ENCODE measurements at places on chromosomes 2 and 18.

GRCh38 chr2:69559442-69560146 lies 83.9 kb downstream of the AAK1 start:
- DNase-seq: peak; percentile 54

- no peak for DNase-seq
Observed at GRCh38 chr2:168992026-168992425, 39.1 kb downstream of the ABCB11 start.

- no peak for DNase-seq
Observed at GRCh38 chr2:30641765-30642345, 165.4 kb downstream of the CAPN13 start.

- no peak for DNase-seq
Observed at GRCh38 chr2:25929789-25930473, 51.6 kb upstream of the ASXL2 start.

- DNase-seq: no peak
Observed at GRCh38 chr2:101960819-101961337, 30.9 kb upstream of the IL1R2 start.

GRCh38 chr2:55038428-55038827 lies 11.8 kb downstream of the RTN4 start:
- DNase-seq: no peak

- no peak for DNase-seq
Observed at GRCh38 chr2:186558512-186559276, 31.2 kb upstream of the ITGAV start.

- DNase-seq: no peak
Observed at GRCh38 chr2:39725401-39725800, 53.7 kb downstream of the THUMPD2 start.

GRCh38 chr2:141704541-141704940 lies 426.3 kb downstream of the LRP1B start:
- DNase-seq: no peak

DNA sequence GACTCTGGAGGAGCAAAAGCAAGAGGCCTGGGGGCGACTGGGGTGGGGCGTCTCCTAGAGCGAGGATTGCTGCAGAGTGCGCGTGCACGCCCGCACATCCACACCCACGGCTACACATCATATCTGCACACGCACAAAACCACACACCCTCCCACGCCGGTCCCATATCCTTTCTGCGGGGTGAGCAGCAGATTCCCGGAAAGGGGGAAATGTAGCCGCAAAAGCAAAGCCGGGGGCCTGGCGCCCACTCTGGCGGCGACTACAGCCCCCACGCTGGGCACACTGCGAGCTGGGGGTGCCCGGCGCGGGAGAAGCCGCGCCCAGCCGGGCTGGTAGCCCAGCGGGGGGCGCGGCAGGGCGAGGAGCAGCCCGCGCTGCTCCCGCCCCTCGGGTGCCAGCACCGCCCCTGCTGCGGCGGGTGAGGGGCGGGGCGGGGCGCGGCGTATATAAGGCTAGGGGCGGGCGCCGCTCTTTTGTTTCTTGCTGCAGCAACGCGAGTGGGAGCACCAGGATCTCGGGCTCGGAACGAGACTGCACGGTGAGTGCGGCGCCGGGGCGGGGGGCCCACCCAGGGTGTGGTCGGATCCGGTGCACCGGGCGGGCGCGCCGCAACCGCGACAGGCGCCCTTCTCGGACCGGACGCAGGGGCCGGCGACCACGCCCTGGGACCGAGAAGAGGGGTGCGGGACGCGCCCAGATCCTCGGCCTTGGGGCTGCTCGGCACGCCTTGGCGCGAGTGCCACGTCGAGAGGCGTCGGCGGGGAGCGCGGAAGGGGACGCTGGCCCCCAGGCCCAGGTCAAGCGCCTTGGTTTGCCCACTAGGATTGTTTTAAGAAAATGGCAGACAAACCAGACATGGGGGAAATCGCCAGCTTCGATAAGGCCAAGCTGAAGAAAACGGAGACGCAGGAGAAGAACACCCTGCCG lies at the start of gene TMSB10:
TSS of gene TMSB10 (plus strand) at position 476 of the 927 bp plus-strand sequence.
- DNase-seq: peak; percentile 76

DNA sequence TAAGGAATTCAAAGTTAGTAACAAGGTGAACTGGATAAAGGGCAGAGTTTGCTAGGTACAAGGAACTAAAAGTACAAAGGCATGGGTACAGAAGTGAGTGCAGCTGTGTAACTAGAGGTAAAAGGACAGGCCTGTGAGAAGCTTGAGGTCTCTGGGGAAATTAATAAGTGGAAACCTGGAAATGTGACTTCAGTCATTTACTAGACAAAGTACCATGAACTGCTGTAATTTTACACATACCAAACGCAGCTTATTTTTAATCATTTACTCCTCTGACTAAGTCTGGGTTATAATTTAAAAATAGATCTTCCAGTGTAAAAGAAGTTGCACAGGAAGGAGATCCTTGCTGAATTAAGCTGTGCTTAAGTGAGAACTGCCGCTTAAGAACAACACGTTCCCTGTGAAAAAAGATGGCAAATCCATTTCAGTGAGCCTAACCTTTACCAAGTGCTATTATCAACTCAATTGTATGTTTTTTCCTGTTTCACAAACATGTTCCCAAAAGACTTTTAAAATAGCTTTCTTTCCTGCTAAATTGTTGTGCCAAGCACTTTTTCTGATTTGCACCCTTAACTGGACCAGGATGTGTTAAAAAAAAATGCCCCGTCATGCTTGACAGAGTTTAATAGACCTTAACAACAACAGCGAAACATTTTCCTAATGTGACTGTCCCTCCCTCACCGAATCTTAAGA lies 44.3 kb downstream of the CALCRL start:
- DNase-seq: no peak

DNA sequence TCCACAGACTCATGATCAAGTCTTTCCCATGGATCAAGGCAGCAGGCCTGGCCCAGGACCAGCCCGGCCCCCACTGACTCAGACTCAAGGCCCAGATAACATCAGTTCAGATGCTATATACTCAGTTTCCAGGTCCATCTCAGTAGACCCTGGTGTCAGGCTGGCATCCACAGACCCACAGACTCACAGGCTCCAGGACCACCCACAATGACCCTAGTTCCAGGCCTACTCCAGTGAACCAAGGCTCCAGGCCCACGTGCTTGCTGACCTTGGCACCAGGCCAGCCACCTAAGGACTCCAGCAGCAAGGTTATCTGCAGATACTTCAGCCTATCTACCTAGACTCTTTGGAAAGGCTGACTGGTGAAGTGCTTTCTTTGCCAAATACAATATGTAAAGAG lies 51.0 kb downstream of the KCNH7 start:
- DNase-seq: no peak

DNA sequence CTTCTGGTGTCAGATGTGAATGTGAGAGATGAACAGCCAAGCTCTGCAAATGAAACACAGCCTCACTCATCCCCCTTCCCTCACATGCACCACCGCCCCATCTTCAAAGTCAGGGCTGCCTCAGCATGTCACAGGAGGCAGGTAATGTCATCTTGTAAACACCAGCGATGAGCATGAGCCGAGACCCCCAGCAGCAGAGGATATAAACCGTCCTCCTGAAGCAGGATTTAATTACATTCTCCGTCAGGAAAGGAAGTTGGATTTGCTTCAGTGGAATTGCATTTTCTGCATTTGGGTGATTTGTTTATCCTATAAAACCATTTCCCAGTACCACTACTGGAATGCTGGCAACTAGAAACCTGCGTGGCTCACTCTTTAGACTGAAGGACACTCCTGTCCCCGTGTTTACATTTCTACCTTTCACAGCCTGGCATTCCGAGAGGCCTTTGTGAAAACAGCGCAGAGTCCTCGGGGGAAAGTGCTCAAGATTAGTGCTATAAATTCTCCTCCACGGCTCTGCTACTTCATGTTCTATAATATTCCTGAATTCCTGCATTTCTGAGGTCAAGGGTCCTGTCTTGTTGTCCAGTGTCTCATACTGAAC lies 619.2 kb downstream of the IRS1 start:
- no peak for DNase-seq

GRCh38 chr2:185006481-185006880 lies 408.2 kb downstream of the ZNF804A start:
- no peak for DNase-seq

GRCh38 chr18:62089174-62089573 lies 97.7 kb downstream of the PIGN start:
- DNase-seq: no peak

DNA sequence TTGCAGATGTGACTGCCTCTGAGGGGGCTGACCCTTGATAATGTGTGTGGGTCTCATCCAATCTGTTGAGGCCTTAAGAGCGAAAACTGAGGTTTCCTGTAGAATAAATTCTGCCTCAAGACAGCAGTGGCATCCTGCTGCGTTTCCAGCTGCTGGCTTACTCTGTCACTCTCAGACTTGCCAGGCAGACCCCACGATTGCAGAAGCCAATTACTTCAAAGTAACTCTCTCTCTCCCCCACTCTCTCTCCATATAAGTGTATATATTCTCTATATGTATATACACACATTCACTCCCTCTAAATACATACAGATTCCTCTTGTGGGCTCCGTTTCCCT lies 152.5 kb upstream of the ALKAL2 start:
- DNase-seq: no peak

DNA sequence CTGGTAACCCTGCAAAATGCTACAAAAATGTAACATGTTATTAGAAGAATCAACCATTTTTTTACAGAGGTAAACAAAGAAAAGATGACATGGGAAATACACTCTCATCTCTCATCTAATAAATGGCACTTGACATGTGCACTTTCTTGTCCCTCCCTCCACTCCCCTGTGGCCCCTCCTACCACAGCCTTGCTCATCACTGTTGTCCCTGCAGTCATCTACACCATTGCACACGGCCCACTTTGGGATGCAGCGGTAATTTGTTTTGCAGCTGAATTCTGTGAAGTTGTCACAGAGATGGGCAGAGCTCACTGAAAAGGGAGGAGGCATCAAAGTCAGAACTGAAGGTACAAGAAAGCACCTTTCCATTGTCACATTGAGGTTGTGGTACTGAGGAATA lies 103.6 kb downstream of the DHRS9 start:
- no peak for DNase-seq

GRCh38 chr18:53843113-53843760 lies 381.2 kb downstream of the MBD2 start:
- DNase-seq: no peak

DNA sequence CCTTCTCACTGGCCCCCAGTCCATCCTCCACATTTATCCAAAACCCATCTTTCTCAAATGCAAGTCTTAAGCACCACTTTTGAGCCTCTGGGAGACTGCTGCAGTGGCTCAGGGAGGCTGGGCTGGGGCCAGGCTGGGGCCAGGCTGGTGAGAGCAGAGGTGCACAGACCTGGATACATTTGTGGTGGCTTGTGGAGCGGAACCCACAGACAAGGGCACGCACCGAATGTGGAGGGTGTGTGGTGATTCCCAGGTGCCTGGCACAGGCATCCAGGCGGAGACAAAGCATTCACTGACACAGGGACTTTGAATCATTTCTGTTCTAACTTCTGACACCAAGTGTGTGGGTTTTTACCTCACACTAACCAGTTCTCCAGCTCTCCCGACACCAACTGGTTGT lies 42.2 kb upstream of the MGAT4A start:
- no peak for DNase-seq

DNA sequence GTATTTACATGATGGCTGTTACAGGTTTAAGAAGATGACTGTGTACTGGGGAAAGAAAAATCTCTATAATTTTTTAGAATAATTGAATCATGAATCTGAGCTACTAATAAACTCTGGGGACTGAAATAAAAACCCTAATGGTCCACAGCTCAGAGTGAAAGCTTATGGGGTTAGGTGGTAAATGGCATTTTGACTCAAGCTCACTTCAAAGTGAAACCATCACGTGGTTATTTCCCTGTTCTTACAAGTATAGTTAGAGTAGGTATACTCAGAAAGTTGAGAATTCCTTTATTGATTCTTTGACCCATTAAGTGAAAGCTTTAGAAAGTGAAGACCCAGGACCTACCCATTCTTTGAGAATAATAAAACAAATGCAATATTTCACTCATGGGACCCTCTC lies 626.2 kb upstream of the SETBP1 start:
- DNase-seq: no peak

- no peak for DNase-seq
Observed at GRCh38 chr18:67568166-67568565, 51.6 kb upstream of the DSEL start.

DNA sequence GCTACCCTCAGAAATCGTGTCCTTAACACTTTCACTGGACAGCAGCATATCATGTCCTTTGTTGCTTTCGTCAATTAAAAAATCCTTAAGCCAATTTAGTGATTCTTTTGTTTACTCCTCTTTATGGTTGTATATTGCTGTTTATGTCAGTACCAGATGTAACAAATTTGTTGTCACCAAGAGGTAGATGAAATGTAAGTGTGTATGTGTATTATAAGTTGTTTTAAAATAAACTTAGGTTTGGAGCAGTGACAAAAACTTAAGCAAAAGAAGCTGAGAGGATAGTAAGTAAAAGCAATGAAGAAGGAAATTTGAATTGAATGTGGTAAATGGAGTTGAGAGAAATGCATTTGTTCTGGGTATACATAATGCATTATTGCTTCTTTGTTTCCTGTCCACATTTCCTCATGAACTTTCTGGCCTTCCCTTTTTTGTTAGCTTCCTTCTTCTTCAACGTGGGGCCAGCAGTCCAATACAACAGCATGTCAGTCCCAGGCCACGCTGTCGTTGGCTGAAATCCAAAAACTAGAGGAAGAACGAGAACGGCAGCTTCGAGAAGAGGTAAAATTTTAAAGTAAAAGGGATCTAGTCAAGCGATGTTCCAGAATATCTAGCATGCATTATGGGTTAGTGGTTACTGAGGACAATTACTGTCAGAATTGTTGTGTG lies 30.5 kb upstream of the SNORC start:
- no peak for DNase-seq

GRCh38 chr2:99487906-99488305 lies 1.9 kb downstream of the REV1 start:
- DNase-seq: no peak

- DNase-seq: no peak
Observed at GRCh38 chr18:11322006-11322405, 172.6 kb upstream of the PIEZO2 start.

GRCh38 chr2:241511091-241511741 lies 2.8 kb upstream of the STK25 start:
- no peak for DNase-seq

DNA sequence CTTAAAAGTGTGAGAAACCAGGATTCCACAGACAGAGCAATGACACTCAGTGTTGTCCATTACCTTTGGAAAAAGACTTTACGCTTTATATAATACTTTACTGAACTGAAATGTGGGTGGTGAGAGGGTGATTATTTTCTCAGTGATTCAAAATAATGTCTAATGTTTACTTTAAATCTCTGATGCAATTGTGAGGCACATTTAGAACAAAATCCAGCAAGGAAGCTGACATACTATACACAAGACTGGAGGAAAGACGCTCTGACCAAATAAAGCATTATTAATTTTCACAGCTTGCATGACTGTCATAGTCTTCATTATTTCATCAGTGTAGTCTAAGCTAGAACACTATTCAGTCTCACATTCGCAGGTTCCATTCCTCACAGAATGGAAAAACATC lies 34.1 kb upstream of the STAT1 start:
- DNase-seq: no peak

DNA sequence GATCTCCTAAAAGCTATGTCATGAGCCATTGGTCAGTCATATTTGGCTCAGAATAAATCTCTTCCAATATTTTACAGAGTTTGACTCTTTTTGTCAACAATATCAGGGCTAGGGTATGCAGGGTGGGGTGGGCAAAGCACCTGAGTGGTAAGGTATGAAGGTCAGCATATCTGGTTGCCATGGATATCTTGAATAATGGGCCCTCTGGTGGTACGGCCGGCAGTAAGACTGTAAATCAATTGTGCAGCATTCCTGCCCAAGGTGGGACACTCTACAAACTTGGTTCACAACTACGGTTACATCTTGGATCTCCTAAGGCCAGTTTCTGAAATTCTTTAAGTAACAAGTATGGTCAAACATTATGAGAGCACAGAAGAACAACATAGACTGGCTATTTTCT lies 119.6 kb downstream of the SPOPL start:
- no peak for DNase-seq

- no peak for DNase-seq
Observed at GRCh38 chr2:217010173-217010572, 150.3 kb upstream of the TNP1 start.
